Activated CD4-positive, alpha-beta memory T cell treated with anti-CD3 and anti-CD28 coated beads, Interleukin-2, amount 10 ng/mL, durations not matched to agents 7 days and 5 days (primary cell): ENCODE measurements at places on chromosomes 3 and 15.

DNA sequence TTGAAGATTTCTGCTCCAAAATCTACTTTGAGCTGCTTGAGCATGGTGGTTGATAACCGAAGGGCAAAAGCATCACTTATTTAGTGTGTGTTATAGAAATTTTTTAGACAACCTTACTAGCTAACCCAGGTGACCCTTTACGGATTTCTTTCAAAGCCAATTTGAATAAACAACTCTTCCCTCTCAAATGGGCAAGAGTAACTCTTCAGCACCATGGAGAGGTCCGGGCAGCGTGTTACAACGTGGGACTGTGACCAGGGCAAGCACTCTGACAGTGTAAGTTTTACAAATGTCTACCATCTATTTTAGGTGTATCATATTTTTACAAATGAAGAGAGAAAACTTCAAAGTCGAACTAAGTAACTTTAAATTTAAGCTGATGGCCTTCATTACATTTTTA is 471.8 kb downstream of the MFSD1 start:
- H3K36me3 ChIP-seq, result no peaks in the 10 kb centered on the region
- peak; percentile 25 for DNase-seq
- H3K4me3 ChIP-seq, result no peak overlapping the region
- H3K27me3 ChIP-seq, result no peaks in the 10 kb centered on the region

GRCh38 chr15:25346371-25346770 is 92.5 kb downstream of the UBE3A start:
- no peak for DNase-seq

DNA sequence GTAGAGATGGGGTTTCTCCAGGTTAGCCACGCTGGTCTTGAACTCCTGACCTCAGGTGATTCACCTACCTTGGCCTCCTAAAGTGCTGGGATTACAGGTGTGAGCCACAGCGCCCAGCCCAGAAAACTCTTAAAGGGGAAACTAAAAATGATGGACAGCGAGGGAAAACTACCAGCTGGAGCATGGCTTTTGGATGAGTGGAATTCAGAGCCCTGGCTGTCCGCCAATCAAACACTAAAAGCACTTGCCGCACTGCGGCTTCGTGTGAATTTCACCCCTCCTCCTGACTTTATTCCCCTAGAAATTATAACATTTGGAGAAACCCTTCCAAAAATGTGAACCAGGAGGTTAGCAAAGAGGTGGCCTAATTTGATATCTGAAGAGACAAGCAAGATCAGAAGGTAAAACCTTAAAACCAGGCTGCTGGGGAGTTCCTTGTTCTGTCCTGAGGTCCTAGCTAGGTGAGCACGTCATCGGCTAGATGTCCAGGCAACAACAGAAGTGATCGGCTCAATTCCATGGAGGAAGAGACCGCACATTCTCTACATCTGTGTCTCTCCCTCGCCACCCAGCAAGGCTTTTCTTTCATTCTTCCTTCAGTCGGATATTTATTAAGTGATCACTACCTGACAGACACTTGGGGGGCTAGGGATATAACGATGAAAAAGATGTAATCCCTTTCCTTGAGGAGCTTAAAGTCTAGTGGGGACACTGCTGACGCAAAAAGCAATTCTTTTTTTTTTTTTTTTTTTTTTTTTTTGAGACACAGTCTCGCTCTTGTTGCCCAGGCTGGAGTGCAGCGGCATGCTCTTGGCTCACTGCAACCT is 1.7 kb downstream of the TM4SF19 start:
- no peaks in the 10 kb centered on the region for H3K36me3 ChIP-seq

DNA sequence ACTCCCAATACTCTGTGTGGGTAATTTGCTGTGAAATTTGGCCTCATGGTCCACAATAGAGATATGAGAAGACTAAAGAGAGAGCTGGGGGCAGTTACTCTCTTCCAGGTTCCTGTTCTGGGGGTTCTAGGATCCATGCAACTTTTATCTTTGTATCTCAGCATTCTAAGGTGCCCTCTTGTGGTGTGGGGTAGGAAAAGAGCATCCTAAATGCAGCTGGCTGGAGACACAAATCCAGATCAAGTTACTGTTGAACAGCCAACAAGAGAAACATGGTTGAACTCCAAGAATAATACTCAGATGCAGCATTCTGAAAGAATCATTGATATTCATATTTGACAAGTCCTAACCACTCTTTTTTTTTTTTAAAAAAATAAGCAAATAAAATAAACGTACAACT is 238.2 kb downstream of the GREM1 start:
- H3K4me3 ChIP-seq, result no peak overlapping the region
- H3K27me3 ChIP-seq, result no peaks in the 10 kb centered on the region
- DNase-seq, result no peak
- H3K27ac ChIP-seq, result no peak overlapping the region
- H3K4me1 ChIP-seq, result no peaks in the 10 kb centered on the region
- H3K36me3 ChIP-seq, result no peaks in the 10 kb centered on the region

GRCh38 chr3:66644549-66644948 is 143.7 kb upstream of the LRIG1 start:
- H3K36me3 ChIP-seq, result no peaks in the 10 kb centered on the region
- no peak overlapping the region for H3K4me3 ChIP-seq
- DNase-seq, result no peak
- no peaks in the 10 kb centered on the region for H3K4me1 ChIP-seq
- H3K27me3 ChIP-seq, result no peaks in the 10 kb centered on the region

- DNase-seq, result no peak
- H3K4me1 ChIP-seq, result no peaks in the 10 kb centered on the region
- no peak overlapping the region for H3K4me3 ChIP-seq
- no peaks in the 10 kb centered on the region for H3K27me3 ChIP-seq
- no peak overlapping the region for H3K27ac ChIP-seq
These were observed 272.9 kb downstream of the FEZF2 start for GRCh38 chr3:62100282-62100989.

GRCh38 chr15:47003568-47003967 is 713.7 kb upstream of the SEMA6D start:
- no peaks in the 10 kb centered on the region for H3K36me3 ChIP-seq
- DNase-seq, result no peak
- no peaks in the 10 kb centered on the region for H3K4me1 ChIP-seq
- no peak overlapping the region for H3K27ac ChIP-seq
- H3K27me3 ChIP-seq, result no peaks in the 10 kb centered on the region

DNA sequence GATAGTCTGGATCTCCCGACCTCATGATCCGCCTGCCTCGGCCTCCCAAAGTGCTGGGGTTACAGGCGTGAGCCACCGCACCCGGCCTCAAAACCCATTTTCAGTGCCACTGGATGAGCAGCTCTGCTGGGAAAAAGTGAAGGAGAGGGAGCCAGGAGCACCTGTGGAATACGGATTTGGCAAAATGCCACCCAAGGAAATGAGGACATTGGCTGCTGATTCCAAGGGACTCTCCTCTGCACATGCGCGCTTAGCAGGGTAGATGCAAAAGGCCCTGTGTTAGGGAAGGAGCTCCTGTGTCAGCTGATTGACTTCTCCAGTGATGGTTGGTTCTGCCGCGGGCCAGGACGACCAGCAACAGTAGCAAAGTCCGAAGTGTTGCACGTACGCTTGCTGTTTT is 43.4 kb upstream of the IGF1R start:
- peaks cover 9% of the 10 kb centered on the region for H3K4me1 ChIP-seq
- no peak overlapping the region for H3K27ac ChIP-seq
- H3K27me3 ChIP-seq, result peaks cover 9% of the 10 kb centered on the region
- H3K36me3 ChIP-seq, result no peaks in the 10 kb centered on the region
- H3K4me3 ChIP-seq, result no peak overlapping the region
